ENCODE measurements at places on chromosomes 5 and 9.

- no peak overlapping the region for H3K4me3 ChIP-seq
- no peak overlapping the region for H3K27ac ChIP-seq
- H3K4me1 ChIP-seq, result no peaks in the 10 kb centered on the region
- H3K27me3 ChIP-seq, result no peaks in the 10 kb centered on the region
- no peak for DNase-seq
- no peaks in the 10 kb centered on the region for H3K36me3 ChIP-seq
Measured at GRCh38 chr5:142179776-142180387, 71.3 kb downstream of the NDFIP1 start.

DNA sequence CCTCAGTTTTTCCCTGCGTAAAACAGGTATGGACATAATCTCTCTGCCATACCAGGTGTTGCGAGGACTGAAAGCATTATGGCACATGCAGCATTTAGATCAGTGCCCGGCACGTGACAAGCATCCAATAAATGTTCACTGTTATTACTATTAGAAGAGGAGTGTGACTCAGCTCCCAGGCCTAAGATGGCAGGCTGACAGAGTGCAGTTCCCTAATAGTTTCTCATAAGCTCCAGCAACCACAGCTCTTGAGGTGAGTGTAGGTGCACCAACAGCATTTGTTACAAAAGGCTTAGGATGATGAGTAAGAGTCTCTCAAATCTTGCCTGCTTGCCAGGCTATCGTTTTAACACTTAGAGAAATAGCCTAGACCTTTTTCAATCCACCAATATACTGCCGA is 28.9 kb upstream of the GLIS3 start:
- no peak overlapping the region for H3K27ac ChIP-seq
- H3K4me1 ChIP-seq, result peaks cover 13% of the 10 kb centered on the region
- no peak for DNase-seq
- no peaks in the 10 kb centered on the region for H3K36me3 ChIP-seq

DNA sequence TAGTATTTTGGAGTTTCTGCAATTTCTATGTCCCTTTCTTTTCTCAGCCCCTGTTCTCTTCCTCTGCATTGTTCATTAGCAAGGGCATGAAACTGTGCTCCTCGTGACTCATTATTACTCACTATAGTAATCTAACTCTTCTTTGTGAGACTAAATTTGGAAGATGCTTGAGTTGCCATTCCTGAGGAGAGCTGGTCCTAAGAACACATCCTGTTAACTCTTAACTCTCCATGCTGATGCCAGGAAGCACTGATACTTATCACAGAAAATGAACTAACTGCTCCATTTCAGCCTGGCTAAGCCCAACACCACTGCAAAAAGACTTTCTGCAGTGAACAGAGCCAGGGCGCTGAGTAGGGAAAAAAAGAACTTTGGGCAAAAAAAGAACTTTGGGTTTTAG is 10.6 kb upstream of the CSNK1A1 start:
- peak overlapping the region; percentile 71 for H3K27ac ChIP-seq
- DNase-seq, result peak; percentile 91
- H3K27me3 ChIP-seq, result no peaks in the 10 kb centered on the region
- H3K4me1 ChIP-seq, result peaks cover 39% of the 10 kb centered on the region
- H3K4me3 ChIP-seq, result no peak overlapping the region

- peaks cover 1% of the 10 kb centered on the region for H3K27me3 ChIP-seq
- H3K27ac ChIP-seq, result no peak overlapping the region
- no peaks in the 10 kb centered on the region for H3K36me3 ChIP-seq
- peaks cover 24% of the 10 kb centered on the region for H3K4me1 ChIP-seq
Measured at GRCh38 chr5:151021746-151022145, 1.4 kb downstream of the GPX3 start.

DNA sequence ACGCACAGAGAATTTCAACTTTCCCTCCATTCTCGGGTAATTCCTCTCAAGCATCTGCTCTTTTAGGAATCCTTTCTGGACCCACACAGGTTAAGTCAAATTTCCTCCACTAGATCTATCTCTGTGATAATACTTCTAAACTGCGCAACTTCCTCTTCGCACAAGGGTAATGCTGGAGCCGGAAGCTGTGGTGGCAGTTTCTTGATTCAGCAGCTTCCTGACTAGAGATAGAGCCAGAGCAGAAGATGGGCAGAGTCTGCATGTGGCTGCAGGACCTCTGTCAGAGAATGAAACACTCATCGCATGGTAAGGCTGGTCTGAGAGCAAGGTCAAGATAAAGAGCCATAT is 11.1 kb upstream of the CDC42SE2 start:
- no peak overlapping the region for H3K4me3 ChIP-seq
- H3K27ac ChIP-seq, result no peak overlapping the region
- H3K4me1 ChIP-seq, result peaks cover 9% of the 10 kb centered on the region
- H3K36me3 ChIP-seq, result no peaks in the 10 kb centered on the region
- DNase-seq, result peak; percentile 30

- no peaks in the 10 kb centered on the region for H3K4me1 ChIP-seq
- H3K36me3 ChIP-seq, result no peaks in the 10 kb centered on the region
- H3K27ac ChIP-seq, result no peak overlapping the region
- DNase-seq, result no peak
Measured at GRCh38 chr5:1641041-1641440, 117.3 kb upstream of the LPCAT1 start.

DNA sequence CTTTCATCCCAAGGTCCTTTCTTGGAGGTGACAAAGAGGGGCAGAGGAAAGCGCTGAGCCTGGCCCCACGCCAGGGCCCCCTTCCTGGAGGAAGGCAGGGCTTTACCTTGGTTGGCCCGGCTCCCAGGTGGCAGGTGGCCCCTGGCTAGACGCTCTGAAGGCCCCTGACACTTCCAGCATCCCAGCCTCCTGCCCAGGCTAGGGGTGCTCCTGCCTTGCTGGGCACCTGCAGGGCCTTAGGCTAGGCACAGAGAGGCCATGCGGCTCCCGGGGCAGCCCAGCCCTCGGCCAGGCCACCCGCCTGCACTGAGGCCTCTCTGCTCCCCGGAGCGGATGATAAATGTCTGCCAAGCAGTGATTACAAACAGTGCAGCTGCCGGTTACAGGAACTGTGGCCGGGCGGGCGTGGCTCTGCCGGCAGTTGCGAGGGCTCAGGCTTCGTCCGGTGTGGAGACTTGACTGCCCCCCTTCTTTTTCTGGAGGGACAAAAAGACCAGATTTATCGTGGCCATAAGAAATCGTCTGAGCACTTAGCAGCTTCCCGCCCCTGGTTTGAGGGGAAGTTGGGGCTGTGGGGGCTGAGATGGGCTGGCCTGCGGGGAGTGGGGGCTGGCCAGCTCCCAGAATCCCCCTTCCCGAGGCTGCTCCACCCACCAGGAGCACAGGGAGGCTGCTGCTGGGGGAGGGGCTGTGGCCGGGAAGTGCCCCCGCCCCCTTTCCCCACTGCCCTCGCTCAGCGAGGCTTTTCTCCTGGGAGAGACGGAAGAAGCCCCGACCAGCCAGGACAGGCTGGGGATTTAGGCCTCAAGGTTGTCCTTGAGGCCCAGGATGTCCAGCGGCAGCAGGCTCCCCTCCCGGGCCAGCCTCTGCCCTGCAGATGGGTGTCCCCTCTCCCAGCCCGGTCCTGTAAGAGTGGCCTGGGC is 31.6 kb upstream of the UBAC1 start:
- no peaks in the 10 kb centered on the region for H3K27me3 ChIP-seq
- peak; percentile 81 for DNase-seq
- H3K36me3 ChIP-seq, result no peaks in the 10 kb centered on the region
- peaks cover 22% of the 10 kb centered on the region for H3K4me1 ChIP-seq
- H3K27ac ChIP-seq, result peak overlapping the region; percentile 86

DNA sequence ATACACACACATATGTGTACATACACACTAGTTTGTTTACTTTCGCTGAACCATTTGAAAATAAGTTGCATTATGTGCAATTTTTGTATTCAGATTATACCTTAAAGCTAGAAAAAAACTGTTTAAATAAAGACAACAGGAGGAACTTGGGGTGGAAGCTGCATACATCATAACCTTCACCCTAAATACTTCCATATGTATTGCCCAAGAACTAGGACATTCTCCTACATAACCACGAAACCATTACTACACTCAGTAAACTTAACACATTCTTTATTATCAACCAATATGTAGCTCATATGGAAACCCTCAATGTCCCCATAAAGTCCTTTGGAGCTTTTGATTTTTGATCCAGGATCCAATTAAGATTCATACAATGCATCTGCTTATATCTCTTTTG is 83.3 kb downstream of the GIN1 start:
- H3K36me3 ChIP-seq, result no peaks in the 10 kb centered on the region
- H3K27ac ChIP-seq, result no peak overlapping the region
- no peaks in the 10 kb centered on the region for H3K27me3 ChIP-seq
- H3K4me1 ChIP-seq, result no peaks in the 10 kb centered on the region
- H3K4me3 ChIP-seq, result no peak overlapping the region

DNA sequence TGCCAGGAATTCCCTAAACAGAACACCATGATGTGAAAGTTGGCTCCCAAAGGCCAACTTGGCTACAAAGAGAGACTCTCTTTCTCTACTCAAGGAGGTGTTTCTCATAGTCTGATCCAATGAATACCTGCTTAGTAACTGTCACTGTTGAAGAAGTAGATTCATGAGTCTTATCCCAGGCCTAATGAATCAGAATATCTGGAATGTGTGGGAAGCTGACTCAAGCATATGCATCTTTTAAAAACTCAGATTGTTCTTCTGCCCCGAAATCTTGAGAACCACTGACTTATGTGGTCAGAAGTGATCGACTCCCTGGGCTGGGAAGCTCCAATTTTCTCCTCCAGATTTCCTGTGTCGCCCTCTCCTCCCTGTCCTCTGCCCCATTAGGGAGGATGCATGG is 345.6 kb downstream of the PLK2 start:
- H3K4me3 ChIP-seq, result no peak overlapping the region
- H3K36me3 ChIP-seq, result no peaks in the 10 kb centered on the region
- H3K27me3 ChIP-seq, result no peaks in the 10 kb centered on the region
- no peak overlapping the region for H3K27ac ChIP-seq
- H3K4me1 ChIP-seq, result no peaks in the 10 kb centered on the region

DNA sequence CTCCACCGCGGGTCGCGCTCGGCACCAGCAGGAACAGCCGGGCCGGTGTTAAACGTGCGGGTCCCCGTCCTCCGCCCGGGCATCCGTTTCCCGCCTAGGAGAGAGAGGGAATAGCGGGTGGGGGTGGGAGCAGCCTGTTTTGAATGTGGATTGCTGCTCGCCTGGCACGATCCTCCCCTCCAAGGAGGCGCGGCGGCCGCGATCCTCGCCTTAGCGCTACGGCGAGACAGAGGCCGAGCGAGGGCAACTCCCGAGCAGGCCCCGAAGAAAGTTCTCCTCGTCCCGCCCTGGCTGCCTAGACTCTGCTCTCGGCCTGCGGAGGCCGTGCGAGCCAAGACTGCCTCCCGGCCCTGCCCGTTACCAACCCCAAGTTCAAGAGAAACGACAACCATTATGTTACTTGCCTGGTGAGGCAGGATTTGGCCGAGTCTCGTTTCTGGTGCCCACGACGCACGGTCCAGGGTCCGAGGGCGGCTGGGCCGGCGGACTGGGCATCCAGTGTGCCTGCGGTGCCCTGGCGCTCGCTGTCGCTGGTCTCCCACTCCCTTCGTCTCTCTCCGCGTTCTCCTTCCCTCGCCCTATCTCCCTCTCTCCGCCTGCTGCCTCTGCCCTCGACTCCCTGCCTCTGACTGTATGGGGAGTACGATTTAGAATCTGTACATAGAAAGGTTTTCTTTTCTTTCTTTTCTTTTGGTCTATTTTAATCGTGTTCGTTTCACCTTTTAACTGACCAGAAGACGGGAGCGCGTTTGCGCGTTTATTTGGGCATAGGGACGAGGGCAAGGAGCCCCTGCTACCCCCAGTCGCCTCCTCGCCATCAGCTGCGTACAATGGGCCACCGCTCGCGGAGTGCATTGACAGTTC is 724 bp downstream of the NR2F1-AS1 start:
- no peaks in the 10 kb centered on the region for H3K36me3 ChIP-seq
- H3K4me3 ChIP-seq, result peak overlapping the region; percentile 64
- peaks cover 13% of the 10 kb centered on the region for H3K4me1 ChIP-seq
- peak overlapping the region; percentile 72 for H3K27ac ChIP-seq
- DNase-seq, result peak; percentile 65
- no peaks in the 10 kb centered on the region for H3K27me3 ChIP-seq

- no peak for DNase-seq
- no peaks in the 10 kb centered on the region for H3K27me3 ChIP-seq
- no peak overlapping the region for H3K27ac ChIP-seq
- H3K36me3 ChIP-seq, result no peaks in the 10 kb centered on the region
Measured at GRCh38 chr5:156394642-156395305, 67.8 kb downstream of the SGCD start.

- peak overlapping the region; percentile 0 for H3K4me3 ChIP-seq
- H3K36me3 ChIP-seq, result peaks cover 8% of the 10 kb centered on the region
- H3K27me3 ChIP-seq, result no peaks in the 10 kb centered on the region
- H3K4me1 ChIP-seq, result peaks cover 56% of the 10 kb centered on the region
- DNase-seq, result no peak
- H3K27ac ChIP-seq, result no peak overlapping the region
Measured at GRCh38 chr5:149546974-149547373, 4.3 kb downstream of the CSNK1A1 start.

DNA sequence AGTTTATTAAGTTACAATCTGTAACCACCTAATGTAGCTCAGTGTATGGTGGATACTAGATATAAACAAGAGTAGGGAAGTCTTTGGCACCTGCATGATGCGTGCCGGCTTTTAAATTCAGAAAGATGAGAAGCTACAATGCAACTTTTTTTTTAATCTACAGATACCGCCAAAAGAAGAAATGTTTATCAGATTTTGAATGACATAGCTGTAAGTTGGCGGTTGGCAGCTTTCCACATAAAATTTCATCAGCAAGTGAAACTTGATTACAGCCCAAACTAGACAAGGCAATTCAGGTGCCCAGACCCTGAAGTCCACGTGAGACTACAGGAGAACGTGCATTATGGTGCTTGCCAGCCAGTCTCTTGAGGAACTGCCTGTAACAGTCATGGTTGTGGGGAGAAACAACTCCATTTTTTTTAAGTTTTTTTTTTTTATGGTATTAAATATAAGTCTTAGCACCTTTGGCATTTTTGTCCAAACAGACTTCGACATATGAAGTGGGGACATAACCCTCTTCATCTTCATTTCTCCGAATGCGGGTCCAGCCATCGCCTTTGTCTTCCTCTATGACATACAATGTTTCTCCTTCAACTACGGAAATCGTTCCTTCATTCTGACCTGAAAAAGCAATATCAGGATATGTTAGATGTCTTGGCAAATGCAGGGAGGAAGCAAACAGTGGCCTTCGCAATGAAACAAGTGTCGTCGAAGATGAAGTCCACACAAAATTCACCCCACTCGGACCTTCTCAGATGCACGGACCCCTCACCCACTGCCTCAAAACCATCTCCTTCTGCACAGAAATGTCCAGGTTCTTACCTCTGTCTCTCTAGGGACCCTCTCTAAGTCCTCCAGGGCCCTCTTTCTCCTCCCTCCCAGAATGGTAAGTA is 60.4 kb downstream of the USP20 start:
- no peak for DNase-seq
- H3K36me3 ChIP-seq, result no peaks in the 10 kb centered on the region
- no peak overlapping the region for H3K4me3 ChIP-seq
- no peak overlapping the region for H3K27ac ChIP-seq

- H3K4me3 ChIP-seq, result no peak overlapping the region
- H3K4me1 ChIP-seq, result no peaks in the 10 kb centered on the region
- H3K36me3 ChIP-seq, result peaks cover 9% of the 10 kb centered on the region
- H3K27me3 ChIP-seq, result no peaks in the 10 kb centered on the region
- no peak for DNase-seq
- no peak overlapping the region for H3K27ac ChIP-seq
Measured at GRCh38 chr9:13165236-13165945, 114.1 kb downstream of the MPDZ start.

- H3K4me1 ChIP-seq, result no peaks in the 10 kb centered on the region
- no peak for DNase-seq
- no peak overlapping the region for H3K27ac ChIP-seq
- H3K27me3 ChIP-seq, result no peaks in the 10 kb centered on the region
- H3K4me3 ChIP-seq, result no peak overlapping the region
Measured at GRCh38 chr9:90514877-90515276, 127.7 kb downstream of the DIRAS2 start.

GRCh38 chr5:18686253-18686652 is 1052.0 kb downstream of the TAF11L14 start:
- H3K36me3 ChIP-seq, result no peaks in the 10 kb centered on the region
- no peak overlapping the region for H3K4me3 ChIP-seq
- H3K27ac ChIP-seq, result no peak overlapping the region
- H3K4me1 ChIP-seq, result no peaks in the 10 kb centered on the region
